C1 segment of cervical spinal cord (tissue), 14 donors: ENCODE measurements at places on chromosomes 2 and 18.

DNA sequence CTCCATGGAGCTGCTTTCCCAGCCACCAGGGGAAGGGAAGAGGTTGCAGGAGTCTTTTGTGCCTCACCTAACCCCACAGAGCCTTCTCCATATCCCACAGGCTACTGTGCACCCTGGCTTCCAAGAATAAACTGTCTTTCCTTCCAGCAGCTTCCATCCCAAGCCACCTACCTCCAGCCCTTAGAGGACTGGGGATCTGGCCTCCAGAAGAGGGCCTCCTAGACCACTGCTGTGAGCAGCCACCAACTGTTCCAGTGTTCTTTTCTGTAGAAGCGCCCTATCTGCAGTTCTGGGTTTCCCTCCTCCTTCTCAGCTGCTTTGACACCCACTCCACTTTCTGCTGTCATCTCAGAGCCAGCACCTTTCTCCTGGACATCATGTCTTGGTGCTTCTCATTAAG is 30.7 kb upstream of the REG3G start:
- DNase-seq, result no peak

- no peak for DNase-seq
These were observed 28.1 kb downstream of the MRPL33 start for GRCh38 chr2:27799646-27800010.

GRCh38 chr18:26307161-26307773 is 81.0 kb downstream of the TAF4B start:
- no peak for DNase-seq

- no peak for DNase-seq
These were observed 79.2 kb upstream of the EPC2 start for GRCh38 chr2:148565272-148565894.

DNA sequence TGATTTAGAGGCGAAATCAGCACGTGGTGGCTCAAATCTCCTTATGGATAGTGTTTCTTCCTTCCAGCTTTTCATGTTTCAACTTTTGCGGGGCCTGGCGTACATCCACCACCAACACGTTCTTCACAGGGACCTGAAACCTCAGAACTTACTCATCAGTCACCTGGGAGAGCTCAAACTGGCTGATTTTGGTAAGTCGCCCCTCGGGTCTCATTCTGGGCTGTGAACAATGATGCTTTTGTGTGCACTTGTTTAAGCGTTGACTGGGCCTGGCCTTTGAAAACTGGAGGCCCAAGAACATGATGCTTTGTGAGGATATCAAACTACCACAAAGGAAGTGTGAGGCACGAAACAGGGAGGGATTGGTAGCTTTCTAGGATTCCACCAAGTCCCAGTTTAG is 27.4 kb downstream of the CDK15 start:
- DNase-seq, result no peak

GRCh38 chr2:60303680-60304079 is 249.8 kb downstream of the BCL11A start:
- DNase-seq, result no peak

- no peak for DNase-seq
These were observed 23.1 kb downstream of the FAM178B start for GRCh38 chr2:96963316-96963715.
